ENCODE measurements at places on chromosomes 5 and 9. TPM values are rescaled to one million over a fixed set of nuclear protein-coding genes. Genes with fewer than 3 reads are reported as not detected.

FCN1 gene
- total RNA-seq, result 12.7 TPM

URM1 gene
- total RNA-seq, result 11.1 TPM

DEPDC1B gene
- total RNA-seq, result 0.72 TPM

DIRAS2 gene
- not detected for total RNA-seq

CNTFR gene
- total RNA-seq, result not detected

FOXD4L4 gene
- total RNA-seq, result 0.91 TPM

QRFP gene
- not detected for total RNA-seq

FOXD4L3 gene
- total RNA-seq, result not detected

HACD4 gene
- 2.7 TPM for total RNA-seq

SV2C gene
- 0.22 TPM for total RNA-seq

KCNMB1 gene
- total RNA-seq, result 3.1 TPM

RAI14 gene
- 88.6 TPM for total RNA-seq

GALNT12 gene
- total RNA-seq, result 34.0 TPM

CDH9 gene
- total RNA-seq, result not detected

SPINK4 gene
- total RNA-seq, result not detected

PCDHGB5 gene
- total RNA-seq, result 11.8 TPM

FOXD4L6 gene
- not detected for total RNA-seq

CD72 gene
- 18.0 TPM for total RNA-seq

SMIM33 gene
- not detected for total RNA-seq

SHLD3 gene
- 2.1 TPM for total RNA-seq

GKAP1 gene
- total RNA-seq, result 15.8 TPM

SPATA31E1 gene
- not detected for total RNA-seq

EPB41L4A gene
- 17.8 TPM for total RNA-seq

ARHGEF39 gene
- 1.1 TPM for total RNA-seq

CCNO gene
- total RNA-seq, result 4.1 TPM

PCDHB8 gene
- total RNA-seq, result not detected

SLC9A3 gene
- 1.6 TPM for total RNA-seq

ACTBL2 gene
- not detected for total RNA-seq

PCDHB4 gene
- total RNA-seq, result 2.1 TPM

GLT6D1 gene
- not detected for total RNA-seq

WWC1 gene
- 87.0 TPM for total RNA-seq

ERMP1 gene
- 20.1 TPM for total RNA-seq

FCN2 gene
- not detected for total RNA-seq

MARCOL gene
- total RNA-seq, result not detected

TAF11L5 gene
- not detected for total RNA-seq

SCGB3A1 gene
- total RNA-seq, result 940 TPM

HRCT1 gene
- 3.2 TPM for total RNA-seq

SFXN1 gene
- total RNA-seq, result 12.5 TPM

DHX29 gene
- 23.9 TPM for total RNA-seq

NIPAL4 gene
- total RNA-seq, result not detected

All from upper lobe of left lung (tissue), 6 donors.